Body of pancreas (tissue), 4 donors: ENCODE measurements at places on chromosomes 1 and 21.

- DNase-seq = no peak
These were observed 115.3 kb upstream of the IFFO2 start for GRCh38 chr1:19071674-19072281.

- no peak for DNase-seq
These were observed 264.3 kb upstream of the PLD5 start for GRCh38 chr1:242788771-242789170.

GRCh38 chr1:15368888-15369287 is 40.8 kb upstream of the EFHD2 start:
- no peak for DNase-seq

DNA sequence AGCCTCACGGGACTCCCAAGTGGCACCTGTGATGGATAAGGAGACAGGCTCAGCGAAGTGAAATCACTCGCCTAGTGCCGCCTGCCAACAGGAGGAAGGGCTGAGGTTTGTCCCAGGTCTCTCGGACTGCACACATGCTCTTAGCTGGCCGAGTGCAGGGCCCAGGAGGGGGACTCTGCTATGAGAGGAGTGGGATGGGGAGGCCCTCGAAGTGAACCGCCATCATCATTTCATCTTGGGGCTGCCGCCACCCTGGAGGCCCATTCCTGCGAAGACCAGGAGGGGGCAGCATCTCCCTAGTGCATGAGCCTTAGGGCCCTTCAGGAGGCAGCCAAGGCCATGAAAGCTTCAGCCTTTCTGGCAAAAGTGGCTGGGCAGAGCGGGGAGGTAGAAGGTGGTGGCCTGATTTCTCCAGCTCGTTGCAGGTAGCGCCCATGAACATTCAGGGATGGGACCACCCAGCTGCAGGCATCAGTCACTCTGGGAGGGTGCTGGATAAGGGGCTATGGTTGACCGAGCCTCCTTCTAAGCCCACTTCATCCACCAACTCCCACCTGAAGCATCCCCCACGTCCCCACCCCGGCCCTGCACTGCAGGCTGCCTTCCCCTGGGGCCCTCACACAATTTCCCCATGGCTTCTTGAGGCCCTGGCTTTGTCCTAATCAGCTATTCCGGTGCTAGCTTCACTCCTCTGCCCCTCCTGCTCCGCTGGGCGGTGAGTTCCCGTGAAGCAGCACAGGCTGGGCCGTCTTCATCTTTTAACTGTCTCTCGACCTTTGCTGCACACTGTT is 17.2 kb upstream of the RASSF5 start:
- DNase-seq = peak; percentile 87

GRCh38 chr1:204828352-204828850 is 42.3 kb upstream of the NFASC start:
- peak; percentile 62 for DNase-seq

GRCh38 chr1:230633469-230633868 is 8.8 kb upstream of the COG2 start:
- DNase-seq = no peak

GRCh38 chr1:174053826-174054225 is 31.7 kb upstream of the RC3H1 start:
- DNase-seq = no peak

DNA sequence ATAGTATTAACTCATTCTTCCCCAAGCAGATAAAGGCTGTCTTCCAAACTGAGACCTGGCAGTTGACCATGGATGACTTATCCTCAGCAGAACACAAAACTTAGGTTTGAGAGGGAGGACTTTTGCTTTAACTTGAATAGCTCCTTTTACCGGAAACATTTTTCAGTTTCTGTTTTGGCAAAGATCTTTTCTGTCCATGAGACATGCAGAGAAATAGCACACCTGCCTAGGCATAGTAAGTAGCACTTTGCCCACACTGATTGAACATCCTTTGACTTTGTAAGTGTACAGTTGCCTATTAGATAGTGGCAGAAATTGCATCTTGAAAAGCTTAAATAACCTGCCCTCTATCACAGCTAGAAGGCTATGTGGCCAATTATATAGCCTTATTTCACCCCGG is 1962.5 kb downstream of the MRPL39 start:
- no peak for DNase-seq

DNA sequence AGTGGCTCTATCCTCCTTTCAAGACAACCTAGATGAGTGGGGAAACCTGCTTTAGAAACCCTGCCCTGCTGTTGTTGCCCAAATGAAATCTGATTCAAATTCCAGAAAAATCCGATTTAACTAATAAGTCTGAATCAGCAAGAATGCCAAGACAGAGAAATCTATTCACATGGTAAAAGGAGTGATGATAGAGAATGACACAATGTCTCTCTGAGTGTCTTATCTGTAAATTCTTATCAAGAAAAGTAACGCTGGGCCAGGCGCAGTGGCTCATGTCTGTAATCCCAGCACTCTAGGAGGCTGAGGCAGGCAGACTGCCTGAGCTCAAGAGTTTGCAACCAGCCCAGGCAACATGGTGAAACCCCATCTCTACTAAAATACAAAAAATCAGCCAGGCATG is 13.7 kb upstream of the GUCA2A start:
- DNase-seq = no peak

GRCh38 chr1:180256341-180257027 is 26.4 kb downstream of the LHX4 start:
- peak; percentile 46 for DNase-seq

- DNase-seq = no peak
These were observed 1500.2 kb upstream of the PRMT6 start for GRCh38 chr1:105556266-105556665.

- no peak for DNase-seq
These were observed 74.6 kb downstream of the OBSCN start for GRCh38 chr1:228282329-228283042.

DNA sequence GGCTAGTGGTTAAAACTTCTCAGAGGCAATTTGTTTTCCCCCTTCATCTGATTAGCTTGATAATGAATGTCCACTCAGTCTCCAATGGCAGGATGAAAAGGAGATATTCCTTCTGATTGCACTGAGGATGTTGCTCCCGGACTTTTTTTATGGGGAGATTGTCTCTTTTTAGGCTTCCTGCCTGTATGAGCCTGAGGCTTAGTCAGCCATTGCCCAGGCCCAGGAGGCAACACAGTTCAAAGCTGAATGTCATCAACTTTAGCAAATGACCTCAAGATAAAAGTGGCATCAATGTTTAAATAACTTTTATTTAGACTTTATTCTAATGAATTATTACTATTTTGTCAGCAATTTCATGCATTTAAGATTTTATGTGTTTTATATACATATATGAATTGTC is 162.9 kb upstream of the PTBP2 start:
- DNase-seq = no peak

DNA sequence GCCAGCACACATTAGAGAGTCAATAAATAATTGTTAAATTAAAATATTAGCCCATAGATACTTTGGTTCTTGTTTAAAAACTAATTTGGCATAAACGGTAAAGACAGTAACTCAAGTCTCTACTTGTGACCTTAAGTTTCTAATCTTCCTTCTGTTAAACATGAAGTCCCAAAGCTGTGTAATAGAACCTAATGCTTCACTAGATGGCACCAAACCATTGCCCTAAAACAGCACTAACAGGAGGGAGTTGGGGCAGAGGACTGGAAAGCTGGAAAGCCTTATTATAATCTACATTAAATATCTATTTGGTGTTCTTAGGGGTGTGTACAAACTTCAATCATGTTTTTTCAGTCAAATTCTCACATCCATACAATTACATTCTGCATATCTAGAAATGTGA is 176.7 kb downstream of the OLFM3 start:
- DNase-seq = no peak

- no peak for DNase-seq
These were observed 7.1 kb upstream of the UBXN10 start for GRCh38 chr1:20178634-20179370.

DNA sequence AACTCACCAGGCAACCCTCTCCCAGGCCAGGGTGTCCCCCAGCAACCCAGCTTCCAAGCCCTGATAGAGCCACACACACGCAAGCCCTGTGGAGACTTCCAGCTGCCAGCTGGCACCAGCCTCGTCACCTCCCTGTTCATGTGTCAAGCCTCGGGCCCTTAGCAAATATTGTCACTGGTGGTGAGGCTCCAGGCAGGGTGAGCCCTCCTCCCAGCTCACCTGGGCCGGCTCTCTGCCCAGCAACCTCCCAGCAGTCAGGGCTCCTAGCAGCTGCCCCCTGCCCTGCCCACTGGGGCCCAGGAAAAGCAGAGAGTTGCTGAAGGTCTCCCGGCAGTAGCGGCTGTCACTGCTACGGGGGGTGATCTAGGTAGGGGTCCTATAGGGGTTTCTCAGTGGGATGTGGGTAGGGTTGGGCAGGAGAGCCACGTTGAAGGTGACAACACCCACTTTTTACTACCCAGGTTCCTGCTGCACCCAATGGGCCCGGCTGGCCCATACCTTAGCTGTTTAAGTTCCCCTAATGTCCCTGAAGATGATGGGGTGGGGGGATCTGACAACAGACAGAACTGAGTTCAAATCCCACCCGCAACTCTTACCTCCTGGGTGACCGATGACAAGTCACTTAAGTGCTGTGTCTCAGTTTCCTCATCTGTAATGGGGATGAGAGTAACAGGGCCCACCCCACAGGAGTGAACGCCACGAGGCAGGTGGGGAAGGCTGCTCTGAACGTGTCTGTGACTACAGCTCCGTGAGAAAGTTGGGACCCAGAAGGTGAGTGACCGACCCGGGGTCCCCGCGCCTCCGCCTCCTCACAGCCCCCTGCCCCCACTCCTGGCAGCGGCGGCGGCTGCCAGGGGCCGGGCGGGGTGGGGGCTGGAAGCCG is 678 bp downstream of the TTC39A start:
- peak; percentile 97 for DNase-seq

- DNase-seq = no peak
These were observed 64.8 kb upstream of the ATP1A1 start for GRCh38 chr1:116308276-116308675.

DNA sequence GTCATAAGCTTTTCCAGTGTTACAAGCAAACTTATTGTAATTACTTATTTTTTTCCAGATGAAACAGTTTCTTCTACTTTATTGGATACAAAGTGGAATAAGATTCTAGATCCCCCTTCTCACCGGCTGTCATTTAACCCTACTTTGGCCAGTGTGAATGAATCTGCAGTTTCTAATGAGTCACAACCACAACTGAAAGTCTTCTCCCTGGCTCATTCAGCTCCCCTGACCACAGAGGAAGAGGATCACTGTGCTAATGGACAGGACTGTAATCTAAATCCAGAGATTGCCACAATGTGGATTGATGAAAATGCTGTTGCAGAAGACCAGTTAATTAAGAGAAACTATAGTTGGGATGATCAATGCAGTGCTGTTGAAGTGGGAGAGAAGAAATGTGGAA is 95.5 kb downstream of the ZFYVE9 start:
- no peak for DNase-seq

DNA sequence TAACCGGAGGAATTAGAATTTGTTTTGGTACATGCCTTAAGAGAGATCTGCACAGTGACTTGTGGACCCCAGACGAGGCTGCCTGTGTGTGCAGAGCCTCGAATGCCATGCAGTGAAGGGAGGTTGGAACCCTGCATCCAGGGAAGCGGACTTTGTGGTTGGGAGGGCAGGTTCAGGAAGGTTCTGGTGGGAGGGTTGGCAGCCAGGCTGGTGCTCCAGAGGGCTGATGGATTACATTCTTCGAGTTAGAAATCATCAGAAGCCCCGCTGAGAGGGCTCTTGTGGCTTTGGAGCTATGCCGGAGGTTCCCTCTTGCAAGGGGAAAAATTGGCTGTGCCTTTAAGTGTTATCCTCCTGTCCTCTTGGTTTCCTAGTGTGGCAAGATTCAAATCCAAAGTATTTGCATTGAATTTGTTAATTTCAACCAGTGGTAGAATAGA is 21.1 kb downstream of the ROR1 start:
- no peak for DNase-seq

GRCh38 chr1:221240690-221241089 is 361.4 kb downstream of the HLX start:
- DNase-seq = no peak

- DNase-seq = no peak
These were observed 33.2 kb downstream of the OTUD7B start for GRCh38 chr1:149977345-149977744.

DNA sequence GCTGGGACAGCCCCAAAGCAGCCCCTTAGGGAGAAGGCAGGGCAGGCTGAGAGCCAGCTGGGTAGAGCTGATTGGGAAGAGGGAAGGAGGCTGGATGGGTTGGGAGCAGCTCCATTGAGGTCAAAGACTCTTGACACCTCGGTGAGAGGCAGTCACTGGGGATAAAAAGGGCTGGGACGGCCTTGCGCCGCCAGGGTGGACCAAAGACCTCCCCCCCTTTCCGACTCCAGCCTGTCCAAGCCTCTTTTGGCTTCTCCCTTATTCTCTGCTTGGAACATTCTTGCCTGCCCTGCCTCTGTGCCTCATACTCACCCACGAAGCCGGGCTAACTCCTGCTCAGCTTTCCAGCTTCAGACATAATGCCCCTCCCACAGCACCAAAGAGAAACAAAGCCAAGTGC is 51.1 kb downstream of the LRRC38 start:
- no peak for DNase-seq

DNA sequence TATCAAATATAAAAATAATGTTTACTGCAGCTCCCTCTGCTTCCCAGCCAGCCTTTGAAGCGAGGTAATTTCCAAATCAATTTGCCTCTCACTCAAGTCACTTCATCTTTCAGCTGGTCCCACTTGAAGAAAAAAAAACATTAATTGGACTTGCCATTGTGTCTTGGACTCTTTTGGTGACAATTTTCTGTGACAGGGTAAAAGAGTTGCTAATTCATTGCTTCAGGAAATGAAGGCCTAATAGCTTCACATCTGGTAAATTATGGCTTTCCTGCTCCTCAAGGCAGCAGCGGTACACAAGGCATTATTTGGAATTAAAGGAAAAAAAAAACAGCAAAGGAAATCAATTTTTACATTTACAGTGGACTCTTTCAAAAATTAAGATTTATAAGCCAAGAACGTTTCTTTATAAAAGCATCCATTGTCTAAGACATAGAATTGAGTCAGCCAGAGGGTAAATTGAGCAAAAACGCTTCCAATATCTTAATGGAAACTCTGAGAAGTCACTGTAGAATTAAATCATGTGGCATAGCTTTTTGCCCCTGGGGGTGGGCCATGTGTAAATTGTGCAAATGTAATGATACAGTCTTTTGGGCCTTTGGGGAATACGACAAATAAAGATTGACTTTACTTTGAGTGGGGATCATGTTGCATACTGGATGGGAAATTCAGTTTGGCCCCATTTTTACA is 102.5 kb downstream of the LYPLAL1 start:
- DNase-seq = no peak

GRCh38 chr1:216549796-216550195 is 126.5 kb upstream of the USH2A start:
- DNase-seq = no peak
